ENCODE measurements at places on chromosomes 1 and 21. TPM values are rescaled to one million over a fixed set of nuclear protein-coding genes. Genes with fewer than 3 reads are reported as not detected.

NME7 gene
- polyA plus RNA-seq: 28.3 TPM

SLC9A1 gene
- polyA plus RNA-seq: 15.3 TPM

LRRC39 gene
- not detected for polyA plus RNA-seq

AMY1C gene
- polyA plus RNA-seq: not detected

GBP5 gene
- 180 TPM for polyA plus RNA-seq

MIXL1 gene
- not detected for polyA plus RNA-seq

SYDE2 gene
- 1.7 TPM for polyA plus RNA-seq

DYNLT5 gene
- not detected for polyA plus RNA-seq

RIPK4 gene
- polyA plus RNA-seq: not detected

ANKRD65 gene
- not detected for polyA plus RNA-seq

MMP23B gene
- 3.4 TPM for polyA plus RNA-seq

NECTIN4 gene
- polyA plus RNA-seq: not detected

PTPN7 gene
- polyA plus RNA-seq: 91.4 TPM

KCNE2 gene
- not detected for polyA plus RNA-seq

EXTL1 gene
- polyA plus RNA-seq: not detected

ADORA3 gene
- polyA plus RNA-seq: not detected

DNA sequence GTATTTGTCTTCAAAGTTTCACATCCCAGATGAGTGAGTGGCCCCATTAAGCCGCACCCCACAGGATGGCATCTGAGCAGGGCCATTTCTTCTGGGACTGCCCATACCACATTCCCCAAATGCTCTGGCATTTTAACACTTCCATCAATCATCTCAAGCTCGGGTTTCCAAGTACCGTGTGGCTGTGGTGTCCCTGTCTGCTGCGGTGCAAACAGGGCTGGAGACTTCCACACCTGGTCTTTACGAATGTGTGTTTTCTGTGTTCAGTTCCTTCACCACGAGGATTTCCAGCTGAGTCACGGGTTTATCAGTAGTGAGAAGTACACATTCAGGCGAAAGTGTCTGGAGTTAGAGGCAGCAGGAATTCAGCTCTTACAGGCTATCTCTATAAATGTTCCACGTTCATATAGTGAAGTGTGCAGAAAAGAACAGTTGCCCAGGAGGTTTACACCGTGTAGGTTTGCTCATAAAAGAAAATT lies 195.2 kb downstream of the RHOU start:
- no peak for DNase-seq

GRCh38 chr1:100535264-100535663 lies 2.7 kb upstream of the GPR88 start:
- no peak for DNase-seq

DNA sequence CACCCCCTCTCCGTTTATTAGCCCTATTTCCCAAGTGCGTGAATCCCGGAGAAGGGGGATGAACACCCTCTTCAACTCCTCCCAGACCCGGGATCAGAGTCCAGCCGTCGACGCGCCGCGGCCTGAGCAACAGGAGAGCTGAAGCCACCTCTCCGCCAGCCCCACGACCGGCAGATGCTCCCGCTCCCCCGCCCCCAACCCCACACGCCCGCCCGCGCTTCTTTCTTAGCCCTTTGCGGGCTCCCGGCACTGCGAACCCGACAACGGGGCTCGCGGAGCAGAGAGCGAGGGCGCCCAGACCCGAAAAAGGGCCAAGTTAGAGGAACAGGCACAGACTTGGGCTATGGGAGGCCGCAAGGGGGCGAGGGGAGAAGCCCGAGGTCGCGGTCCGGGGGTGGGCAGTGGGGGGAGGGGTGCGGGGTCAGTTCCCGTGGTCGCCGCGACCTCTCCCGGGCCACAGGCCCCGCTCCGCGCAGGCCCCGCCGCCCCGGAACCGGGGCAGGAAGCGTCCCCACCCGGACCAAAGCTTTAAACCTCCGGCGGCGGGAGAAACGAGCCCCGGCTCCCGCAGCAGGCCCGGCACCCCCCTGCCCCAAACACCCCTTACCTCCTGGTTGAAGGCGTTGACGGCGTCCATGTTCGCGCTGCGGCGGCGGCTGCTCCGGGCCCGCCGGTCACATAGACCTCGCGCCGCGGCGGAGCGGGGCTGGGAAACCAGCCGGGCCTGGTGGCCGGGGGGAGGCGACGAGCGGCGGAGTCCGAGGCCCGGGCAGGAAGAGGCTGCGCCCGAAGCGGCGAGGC lies 662 bp downstream of the SCAF4 start:
- DNase-seq: peak; percentile 58

- DNase-seq: no peak
These were observed 5.6 kb upstream of the GPR25 start for GRCh38 chr1:200867018-200867811.

DNA sequence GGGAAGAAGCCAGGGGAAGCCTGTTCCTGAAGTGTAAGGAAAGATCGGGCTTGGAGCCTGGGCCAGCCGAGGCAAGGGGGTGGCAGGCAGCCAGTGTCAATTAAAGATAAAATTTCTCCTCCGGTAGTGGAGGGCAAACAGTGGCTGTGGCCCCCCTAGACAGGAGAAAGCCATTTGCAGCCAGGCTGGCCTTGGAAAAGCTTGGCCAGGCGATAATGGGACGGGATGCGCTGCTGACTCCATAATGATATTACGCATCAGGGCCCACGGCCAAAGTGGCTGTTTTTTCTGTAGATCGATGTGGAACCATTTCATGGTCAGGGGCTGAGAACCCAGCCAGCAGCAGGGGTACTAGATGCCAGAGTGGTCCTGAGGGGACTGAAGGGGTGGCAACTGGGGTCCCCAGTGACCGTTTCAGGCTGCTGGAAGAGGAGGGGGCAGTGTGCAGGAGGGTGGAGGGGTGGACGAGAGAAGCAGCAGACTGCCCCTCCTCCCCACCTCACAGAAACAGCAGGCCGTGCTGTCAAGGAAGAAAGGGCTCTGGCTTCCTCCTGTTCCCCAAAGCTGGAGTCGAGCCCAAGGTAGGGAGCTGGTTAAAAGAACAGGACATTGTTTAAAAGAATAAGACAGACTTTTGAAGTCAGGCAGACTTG lies 25.2 kb downstream of the KCNC4 start:
- DNase-seq: no peak

DNA sequence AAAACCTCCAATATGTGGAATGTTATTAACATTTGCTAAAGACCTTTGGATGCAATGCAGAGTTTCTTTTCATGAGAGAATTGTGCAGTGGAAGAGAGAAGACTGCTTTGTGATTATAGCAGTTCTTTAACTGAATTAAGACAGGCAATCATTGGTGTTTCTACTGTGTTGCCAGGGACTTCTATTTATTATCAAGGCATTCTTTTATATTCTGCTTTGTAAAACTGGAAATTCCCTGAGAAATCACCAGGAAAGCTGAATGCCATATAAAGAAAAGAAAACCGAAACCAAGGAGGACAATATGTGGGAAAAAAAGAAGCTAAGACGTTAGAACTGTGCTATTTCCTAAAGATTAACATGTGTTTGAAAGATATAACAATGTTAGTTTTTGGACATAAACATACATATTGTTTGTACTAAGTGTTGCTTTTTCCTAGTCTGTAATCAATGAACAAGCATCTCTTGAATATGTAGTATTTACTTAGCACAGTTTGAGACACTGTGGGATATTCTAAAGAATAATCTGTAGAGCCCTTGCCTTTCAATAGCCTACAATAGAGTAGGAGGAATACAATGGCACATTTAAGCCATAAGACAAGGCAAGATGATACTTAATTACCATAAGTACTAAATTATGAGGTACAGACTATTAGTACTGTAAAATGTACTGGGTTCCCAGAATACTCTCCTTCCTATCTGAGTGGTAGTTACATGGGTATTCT lies 47.1 kb downstream of the EXTL2 start:
- no peak for DNase-seq

DNA sequence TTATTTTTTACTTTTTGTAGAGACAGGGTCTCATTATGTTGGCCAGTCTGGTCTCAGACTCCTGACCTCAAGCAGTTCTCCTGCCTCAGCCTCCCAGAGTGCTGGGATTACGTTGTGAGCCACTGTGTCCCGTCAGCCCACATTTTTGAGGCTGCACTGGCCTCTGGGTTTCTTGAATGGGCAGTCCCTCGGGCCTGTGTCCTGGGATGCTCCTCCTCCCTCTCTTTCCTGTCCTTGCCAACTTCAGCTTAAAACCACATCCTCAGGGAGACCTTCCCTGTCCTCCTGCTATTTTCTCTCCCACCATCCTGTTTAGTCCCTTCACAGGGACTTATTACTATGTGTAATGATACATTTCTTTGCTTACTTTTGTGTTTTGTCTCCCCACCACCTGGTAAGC lies 31.4 kb upstream of the LYST start:
- DNase-seq: no peak

DNA sequence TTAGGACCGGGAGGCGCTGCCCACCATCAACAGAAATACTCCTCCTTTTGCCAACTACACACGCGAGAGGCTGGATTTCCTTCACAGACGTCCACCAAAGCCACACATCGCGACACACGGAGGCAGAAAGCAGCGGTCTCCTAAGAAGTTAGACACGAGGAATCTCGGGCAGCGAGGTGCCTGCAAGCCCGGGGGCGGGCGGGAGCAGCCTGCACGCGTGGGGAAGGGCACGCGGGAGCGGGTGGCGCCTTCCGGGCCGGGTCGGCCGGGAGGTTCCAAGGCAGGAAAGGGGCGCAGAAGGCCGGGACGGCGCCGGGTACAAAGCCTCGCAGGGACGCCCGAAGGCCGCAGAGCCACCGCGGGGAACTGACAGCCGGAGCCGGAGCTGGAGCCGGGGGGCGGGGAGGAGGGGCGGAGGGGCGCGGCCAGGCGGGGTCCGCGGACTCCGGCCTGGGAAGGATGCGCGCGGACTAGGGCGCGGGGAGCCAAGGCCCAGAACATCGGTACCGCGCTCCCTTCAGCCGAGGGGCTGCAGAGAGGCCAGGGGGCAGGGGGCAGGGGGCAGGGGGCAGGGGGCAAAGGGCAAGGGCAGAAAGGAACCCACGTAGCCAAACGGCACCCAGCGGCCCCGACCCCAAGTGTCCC lies 722 bp downstream of the NPHP4 start:
- peak; percentile 64 for DNase-seq

GRCh38 chr1:83954166-83954823 lies 44.6 kb downstream of the TTLL7 start:
- no peak for DNase-seq

DNA sequence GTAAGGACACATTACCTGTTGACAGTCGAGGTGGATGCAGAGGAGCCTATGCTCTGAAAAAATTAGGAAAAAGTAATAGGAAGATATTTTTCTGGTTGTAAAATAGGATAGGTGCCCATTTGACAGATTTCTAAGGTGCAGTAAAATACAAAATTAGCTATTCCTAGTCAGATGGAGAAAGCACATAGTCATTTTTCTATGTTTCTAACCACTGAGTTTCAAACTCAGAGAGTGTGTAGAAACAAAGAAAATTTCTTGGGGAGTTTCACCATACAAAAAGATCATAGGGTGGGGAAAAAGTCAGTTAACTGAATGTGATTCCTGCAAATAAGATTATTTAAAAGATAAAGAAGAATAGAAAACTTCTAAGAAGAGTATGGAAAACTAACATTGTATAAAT lies 666.9 kb downstream of the KCNT2 start:
- no peak for DNase-seq

GRCh38 chr1:234683861-234684632 lies 74.1 kb upstream of the IRF2BP2 start:
- DNase-seq: no peak

- no peak for DNase-seq
These were observed 26.7 kb upstream of the KCNN3 start for GRCh38 chr1:154896771-154897286.

- no peak for DNase-seq
These were observed 201.8 kb downstream of the DISC1 start for GRCh38 chr1:231828182-231828920.

GRCh38 chr1:21607549-21608529 lies 61.3 kb downstream of the RAP1GAP start:
- DNase-seq: no peak

GRCh38 chr1:66300280-66300971 lies 233.5 kb upstream of the SGIP1 start:
- DNase-seq: no peak

DNA sequence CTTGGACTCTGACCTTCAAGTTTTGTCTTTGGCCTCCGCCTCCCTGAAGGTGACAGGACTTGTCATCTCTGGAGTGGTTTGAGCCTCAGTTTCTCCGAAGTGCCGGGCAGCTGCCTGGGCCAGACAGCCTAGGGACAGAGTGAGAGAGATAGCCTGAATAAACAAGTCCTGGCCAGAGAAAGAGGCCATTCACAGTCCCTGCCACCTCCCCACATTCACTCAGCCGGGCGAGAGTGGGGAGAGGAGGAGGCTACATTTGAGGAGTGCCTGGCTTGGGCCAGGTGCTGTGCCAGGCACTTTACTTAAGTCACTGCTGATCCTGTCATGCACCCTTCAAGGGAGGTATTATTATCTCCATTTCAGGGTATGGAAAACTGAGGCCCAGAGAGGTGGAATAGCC lies 3.5 kb downstream of the EXTL1 start:
- DNase-seq: no peak

DNA sequence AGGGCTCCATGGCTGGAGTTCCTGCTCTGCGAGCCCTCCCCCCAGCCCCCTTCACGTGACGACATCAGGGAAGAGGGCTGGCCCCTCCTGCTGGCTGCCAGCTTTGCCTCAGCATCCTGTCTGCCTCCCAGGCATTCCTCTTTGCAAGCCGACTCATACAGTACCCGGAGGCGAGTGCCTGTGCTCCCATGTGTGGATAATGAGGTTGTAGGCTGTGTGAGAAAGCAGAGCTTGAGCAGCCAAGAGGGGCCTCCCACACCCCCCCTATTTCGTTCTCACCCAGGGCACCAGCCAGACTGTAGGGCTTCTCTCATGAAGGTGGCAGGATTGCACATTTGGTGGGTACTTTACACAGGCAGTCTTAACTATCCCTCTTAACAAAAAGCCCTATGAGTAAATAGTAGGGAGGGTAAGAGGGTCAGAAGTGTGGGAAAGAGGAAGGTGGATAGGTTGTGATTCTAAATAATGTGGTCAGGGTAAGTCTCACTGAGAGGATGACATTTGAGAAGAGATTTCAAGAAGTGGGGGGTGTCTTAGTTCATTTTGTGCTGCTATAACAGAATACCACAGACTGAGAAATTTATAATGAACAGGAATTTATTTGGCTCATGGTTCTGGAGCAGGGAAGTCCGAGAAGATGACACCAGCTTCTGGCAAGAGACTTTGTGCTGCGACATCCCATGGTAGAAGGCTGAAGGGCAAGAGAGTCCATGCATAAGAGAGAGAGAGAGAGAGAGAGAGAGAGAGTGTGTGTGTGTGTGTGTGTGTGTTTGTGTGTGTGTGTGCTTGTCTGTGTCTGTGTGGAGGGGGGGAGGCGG lies 113.5 kb downstream of the OMA1 start:
- DNase-seq: no peak

- DNase-seq: peak; percentile 17
These were observed 233.0 kb upstream of the IRF2BP2 start for GRCh38 chr1:234842726-234843641.

GRCh38 chr1:107139833-107140702 lies 771 bp upstream of the NTNG1 start:
- no peak for DNase-seq
